ENCODE measurements at places on chromosomes 7 and 10.
A peak's percentile ranks its signal among the peaks of the same experiment; 100 is the strongest.

DNA sequence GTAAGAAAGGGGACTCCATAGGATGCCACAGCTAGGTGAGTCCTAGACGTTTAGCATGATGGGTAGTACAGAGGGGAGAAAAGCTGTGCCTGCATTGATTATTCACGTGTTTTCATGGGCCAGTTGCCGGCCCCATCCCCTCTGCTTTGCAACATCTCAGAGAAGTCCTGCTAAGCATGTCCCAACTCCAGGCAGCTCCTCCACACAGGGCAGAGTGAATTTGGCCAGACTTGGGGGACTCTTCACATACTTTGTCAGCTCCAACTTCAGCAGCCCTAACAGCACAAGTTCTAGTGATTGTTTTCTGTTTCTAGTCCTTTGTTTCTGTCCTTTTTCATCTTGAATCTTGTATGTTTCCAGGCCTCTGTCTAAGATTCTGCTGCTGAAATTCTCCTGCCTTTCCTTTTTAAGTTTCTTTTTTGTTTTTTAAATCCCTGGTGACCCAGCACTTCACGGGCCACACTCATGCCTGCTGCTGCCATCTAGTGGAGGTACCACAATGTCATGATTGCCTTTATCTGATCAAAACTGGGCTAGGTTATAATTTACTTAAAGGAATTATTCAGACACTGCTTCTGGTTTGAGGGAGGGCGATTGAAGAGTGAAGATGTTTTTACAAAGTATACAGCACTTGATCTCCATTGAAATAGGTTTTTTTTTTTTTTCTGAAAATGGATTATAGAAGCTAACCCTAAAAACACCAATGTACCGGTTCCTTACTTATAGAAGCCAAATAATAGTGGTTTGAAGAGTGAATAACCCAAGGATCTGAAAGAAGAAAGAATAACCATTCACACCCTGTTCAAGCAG lies 276.9 kb downstream of the CSTF2T start:
- no peak for DNase-seq

GRCh38 chr10:69065406-69066361 lies 22.2 kb upstream of the SRGN start:
- DNase-seq = no peak

GRCh38 chr7:23523486-23524075 lies 8.2 kb downstream of the TRA2A start:
- no peak for DNase-seq

GRCh38 chr10:96618653-96619052 lies 31.8 kb upstream of the TM9SF3 start:
- DNase-seq = no peak

GRCh38 chr7:50334341-50334994 lies 30.0 kb downstream of the IKZF1 start:
- no peak for DNase-seq

DNA sequence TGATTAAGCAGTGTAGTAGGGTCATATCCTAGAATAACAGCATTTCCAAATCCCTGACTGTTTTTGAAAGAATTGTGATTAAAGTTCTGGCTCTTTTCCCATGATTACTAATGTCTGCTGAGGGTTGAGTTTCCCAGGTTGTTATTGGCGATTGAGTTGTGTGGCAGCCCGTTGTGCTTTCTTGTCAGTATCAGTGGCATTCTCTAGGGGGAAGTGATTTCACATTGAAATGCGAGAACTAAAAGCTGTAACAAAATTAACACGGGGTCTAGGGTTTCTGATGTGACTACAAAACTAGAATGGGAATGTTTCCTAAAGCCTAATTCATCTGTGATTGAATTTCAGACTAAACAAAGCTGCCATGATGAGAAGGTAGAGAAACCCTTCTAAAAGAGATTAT lies 349.4 kb downstream of the EXOC4 start:
- DNase-seq = no peak

GRCh38 chr7:151869968-151870918 lies 6.7 kb downstream of the PRKAG2 start:
- DNase-seq = no peak

GRCh38 chr7:45506059-45506458 lies 68.1 kb upstream of the ADCY1 start:
- DNase-seq = no peak

DNA sequence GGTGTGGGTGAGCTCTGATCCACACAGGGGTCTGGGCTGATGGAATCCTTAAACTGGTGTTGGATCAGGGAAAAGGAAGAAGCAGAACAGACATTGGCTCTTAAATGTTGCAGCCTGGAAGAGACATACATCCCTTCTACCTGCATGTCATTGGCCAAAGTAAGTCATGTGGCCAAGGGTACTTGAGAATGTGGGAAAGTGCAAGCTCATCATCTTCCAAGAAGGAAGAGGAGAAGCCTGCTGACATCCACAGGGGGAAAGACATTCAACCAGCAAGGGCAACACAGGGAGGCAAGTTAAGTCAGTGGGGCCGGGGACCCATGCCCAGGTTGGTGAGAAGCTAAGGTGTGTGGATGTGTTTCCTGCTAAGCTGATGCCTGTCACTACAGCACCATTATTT lies 272.8 kb upstream of the MKI67 start:
- DNase-seq = no peak

DNA sequence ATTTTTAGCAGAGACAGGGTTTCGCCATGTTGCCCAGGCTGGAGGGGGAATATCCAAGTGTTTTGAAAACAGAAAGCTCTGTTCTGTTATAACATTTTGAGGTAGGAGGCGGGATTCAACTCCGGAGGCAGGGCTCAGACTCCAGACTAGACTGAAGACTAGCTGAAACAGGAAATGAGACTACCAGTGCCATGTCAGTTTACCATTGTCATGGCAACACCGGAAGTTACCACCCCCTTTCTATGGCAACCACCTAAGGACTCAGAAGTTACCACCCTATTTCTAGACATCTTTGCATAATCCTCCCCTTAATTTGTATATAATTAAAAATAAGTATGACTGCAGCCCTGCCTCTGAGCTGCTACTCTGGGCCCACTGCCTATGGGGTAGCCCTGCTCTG lies 1069.1 kb upstream of the AUTS2 start:
- DNase-seq = peak; percentile 13

DNA sequence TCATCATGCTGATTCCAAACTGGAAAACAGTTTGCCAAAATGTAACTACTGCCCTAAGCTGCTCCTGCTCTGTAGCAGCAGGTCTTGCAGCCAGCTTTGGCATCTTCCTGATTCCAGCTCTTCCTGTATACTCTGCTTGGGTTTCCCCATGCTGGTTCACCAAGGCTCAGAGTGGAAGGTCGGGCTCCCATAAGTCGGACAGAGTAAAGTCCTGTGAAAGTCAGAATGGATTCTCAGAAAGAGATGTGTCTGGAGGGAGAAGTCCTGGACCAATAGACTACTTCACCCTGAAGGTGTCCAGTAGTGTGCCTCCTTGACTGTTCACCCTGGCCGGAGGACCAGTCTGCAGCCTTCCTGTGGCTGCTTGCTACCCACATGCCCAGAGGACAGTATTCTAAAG lies 93.8 kb downstream of the STRA8 start:
- DNase-seq = no peak

GRCh38 chr7:158388928-158389327 lies 198.7 kb downstream of the PTPRN2 start:
- DNase-seq = no peak

GRCh38 chr7:98469088-98469487 lies 68.2 kb upstream of the BAIAP2L1 start:
- DNase-seq = no peak

DNA sequence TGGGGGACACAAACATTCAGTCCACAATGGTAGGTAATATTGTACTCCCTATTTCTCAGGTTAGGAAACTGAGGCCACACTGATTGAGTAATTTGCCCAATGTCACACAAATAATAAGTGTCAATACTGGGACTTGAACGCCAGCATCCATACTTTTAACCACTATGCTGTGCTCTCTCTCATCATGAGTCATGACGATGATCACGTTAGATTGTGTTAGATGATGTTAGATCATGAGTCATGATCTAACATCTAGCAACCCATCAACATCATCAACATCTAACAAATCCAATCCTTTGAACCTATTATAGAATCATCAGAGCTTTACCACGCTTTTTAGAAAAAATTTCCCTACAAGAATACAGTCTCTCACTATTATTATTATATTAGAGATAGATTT lies 28.1 kb upstream of the HERPUD2 start:
- no peak for DNase-seq

- DNase-seq = no peak
Observed at GRCh38 chr10:78567680-78568455, 500.9 kb upstream of the ZMIZ1 start.

DNA sequence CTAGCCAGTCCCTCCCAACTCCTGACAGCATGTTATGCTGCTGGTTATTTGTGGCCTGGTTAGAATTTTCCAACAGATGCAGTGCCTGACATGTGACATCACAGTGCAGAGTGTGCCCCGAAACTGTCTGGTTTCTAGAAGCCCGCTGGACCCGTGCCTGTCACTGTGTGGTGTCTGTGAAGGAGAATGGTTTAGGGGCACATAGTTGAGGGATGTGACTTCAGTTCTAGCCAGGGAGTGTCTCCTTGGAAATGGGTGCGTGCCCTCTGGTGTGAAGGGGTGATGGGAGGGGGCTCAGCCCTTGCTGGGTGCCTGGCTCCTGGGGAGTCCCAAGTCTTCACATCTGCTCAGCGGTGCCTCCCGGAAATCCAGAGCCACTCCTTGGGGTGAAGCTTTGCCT lies 303.6 kb downstream of the GLRX3 start:
- DNase-seq = no peak

DNA sequence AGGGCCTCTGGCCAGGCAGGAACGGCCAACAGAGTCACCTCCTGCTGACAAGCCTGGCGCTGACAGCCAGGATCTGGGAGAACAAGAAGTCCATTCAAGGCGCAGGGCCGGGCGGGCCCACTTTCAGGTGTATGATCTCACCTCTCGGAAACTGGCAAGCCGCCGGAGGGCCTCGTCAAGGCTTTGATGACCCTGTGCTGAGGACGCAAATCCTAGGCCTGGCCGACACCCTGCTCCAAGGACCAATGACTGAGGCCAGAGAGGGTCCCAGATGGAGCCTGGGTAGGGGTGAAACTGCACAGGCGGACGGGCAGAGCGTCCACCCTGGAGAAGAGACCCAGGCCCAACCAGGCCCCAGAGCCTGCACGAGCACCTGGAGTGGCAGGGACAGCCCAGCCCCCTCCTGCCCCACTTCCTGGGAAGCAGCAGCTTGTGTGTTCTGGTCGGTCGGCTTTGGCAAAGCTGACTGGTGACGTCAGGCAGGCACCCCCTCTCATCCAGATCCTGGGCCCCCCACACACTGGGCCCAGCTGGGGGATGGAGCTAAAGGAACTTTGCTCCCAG lies 30.6 kb downstream of the MYL10 start:
- no peak for DNase-seq

DNA sequence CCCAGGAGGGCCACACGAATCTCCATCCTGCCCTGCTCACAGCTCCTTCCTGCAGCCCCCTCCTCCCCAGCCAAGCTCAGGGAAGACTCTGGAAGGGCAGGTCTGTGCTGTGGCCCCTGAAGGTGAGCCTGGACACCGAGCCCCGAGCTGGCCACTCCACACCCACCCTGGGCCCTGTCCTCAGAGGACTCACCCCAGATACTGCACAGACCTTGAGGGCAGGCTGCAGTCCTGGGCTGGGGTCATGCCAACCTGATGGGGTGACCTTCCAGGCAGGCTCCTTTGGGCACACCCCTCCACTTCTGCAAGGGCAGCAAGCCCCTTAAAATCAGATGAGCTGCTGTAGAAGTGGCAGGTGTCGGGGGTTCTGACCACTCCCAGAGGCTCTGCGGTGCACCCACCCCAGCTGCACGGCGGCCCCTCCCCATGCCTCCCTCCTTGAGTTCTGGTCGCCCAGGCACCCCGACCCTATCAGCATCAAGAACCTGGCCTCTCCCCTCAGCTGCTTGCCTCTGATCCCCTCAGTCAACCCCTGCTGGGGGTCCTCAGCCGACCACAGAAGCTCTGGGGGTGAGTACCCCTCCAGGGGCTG lies 24.3 kb downstream of the YKT6 start:
- no peak for DNase-seq

DNA sequence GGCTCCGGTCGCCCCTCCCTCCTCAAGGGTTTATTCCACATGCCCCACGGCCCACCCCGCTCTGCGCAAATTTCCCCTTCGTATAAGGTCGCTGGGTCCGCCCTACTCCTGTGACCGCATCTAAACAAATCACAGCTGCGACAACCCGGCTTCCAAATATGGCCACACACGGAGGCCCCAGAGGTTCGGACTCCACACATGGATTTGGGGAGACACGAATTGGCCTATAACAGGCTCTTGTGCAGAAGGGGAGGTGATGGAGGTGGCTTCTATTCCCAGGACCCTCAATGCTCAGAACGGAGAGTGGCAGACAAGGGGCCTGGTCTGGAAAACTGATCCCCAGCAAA lies 90.1 kb downstream of the FOXL3 start:
- no peak for DNase-seq

GRCh38 chr7:132116369-132116768 lies 459.9 kb downstream of the PLXNA4 start:
- no peak for DNase-seq

DNA sequence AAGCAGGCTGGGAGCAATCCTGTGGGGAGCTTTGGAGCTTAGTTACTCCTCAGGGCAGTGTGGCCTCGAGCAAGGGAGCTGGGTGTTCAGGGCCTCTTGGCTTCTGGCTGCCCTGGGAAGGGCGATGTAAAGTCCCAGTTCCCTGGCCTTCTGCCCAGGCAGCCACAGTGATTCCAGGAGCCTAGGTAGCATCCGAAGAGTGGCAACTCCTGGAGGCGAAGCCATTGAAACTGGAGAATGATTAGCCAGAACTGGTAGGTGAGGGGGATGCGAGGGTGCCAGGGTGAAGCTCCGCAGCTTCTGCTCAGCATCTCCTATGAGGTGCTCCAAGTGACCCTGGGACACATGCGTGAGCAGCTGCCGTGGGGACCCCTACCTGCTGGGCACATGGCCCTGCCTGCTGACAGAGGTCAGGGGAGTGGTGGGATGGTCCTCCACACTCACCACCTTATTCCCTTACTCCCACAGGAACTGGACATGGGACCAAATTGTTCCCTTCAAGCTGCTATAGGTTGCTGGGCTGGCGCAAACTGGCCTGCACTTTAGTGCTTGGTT lies 7.8 kb upstream of the GDF2 start:
- no peak for DNase-seq

DNA sequence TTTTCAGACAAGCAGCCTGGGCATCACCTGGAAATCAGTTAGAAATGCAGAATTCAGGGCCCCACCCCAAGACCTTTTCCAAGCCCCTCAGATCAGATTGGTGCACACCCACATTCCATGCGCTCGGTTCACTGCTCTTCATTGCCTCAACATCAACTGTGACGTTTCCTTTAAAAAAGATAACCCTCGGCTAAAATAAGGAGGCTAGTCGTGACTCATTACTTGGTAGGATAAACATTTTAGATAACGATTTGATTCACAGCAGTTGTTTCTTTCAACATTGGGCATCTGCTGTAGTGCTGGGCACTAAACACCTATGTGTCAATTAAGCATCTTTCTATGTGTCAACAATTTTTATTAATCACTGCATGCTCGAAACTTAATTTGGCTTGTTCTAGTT lies 191.1 kb upstream of the LRGUK start:
- no peak for DNase-seq

GRCh38 chr10:24416248-24416647 lies 207.3 kb downstream of the KIAA1217 start:
- DNase-seq = no peak

GRCh38 chr10:13613519-13613918 lies 26.8 kb downstream of the PRPF18 start:
- peak; percentile 0 for DNase-seq

- no peak for DNase-seq
Observed at GRCh38 chr10:43863270-43863669, 214.6 kb upstream of the ZNF32 start.

Measured in NCI-H526 treated with DMSO at 0.1 percent for 48 hours (cell line).